ENCODE measurements at places on chromosomes 16 and 17. TPM values are rescaled to one million over a fixed set of nuclear protein-coding genes. Genes with fewer than 3 reads are reported as not detected.

TRPV2 gene
- total RNA-seq = 1.7 TPM

EVPLL gene
- not detected for total RNA-seq

LYRM9 gene
- 9.6 TPM for total RNA-seq

KRT24 gene
- total RNA-seq = 0.43 TPM

ABAT gene
- total RNA-seq = 21.1 TPM

CEP295NL gene
- 3.8 TPM for total RNA-seq

SLC16A6 gene
- total RNA-seq = 0.67 TPM

CSH2 gene
- total RNA-seq = not detected

SLC12A4 gene
- 68.8 TPM for total RNA-seq

DCAF7 gene
- 94.7 TPM for total RNA-seq

- peaks cover 40% of the 10 kb centered on the region for H3K27me3 ChIP-seq
- no peak for DNase-seq
- H3K27ac ChIP-seq = peak overlapping the region; percentile 89
- H3K4me1 ChIP-seq = peaks cover 22% of the 10 kb centered on the region
- H3K36me3 ChIP-seq = no peaks in the 10 kb centered on the region
Observed at GRCh38 chr16:67248073-67248400, 742 bp upstream of the SLC9A5 start.

- no peak overlapping the region for H3K4me3 ChIP-seq
- peaks cover 12% of the 10 kb centered on the region for H3K4me1 ChIP-seq
- H3K27me3 ChIP-seq = no peaks in the 10 kb centered on the region
- H3K27ac ChIP-seq = peak overlapping the region; percentile 39
Observed at GRCh38 chr17:40480501-40481003, 20.9 kb downstream of the TNS4 start.

DNA sequence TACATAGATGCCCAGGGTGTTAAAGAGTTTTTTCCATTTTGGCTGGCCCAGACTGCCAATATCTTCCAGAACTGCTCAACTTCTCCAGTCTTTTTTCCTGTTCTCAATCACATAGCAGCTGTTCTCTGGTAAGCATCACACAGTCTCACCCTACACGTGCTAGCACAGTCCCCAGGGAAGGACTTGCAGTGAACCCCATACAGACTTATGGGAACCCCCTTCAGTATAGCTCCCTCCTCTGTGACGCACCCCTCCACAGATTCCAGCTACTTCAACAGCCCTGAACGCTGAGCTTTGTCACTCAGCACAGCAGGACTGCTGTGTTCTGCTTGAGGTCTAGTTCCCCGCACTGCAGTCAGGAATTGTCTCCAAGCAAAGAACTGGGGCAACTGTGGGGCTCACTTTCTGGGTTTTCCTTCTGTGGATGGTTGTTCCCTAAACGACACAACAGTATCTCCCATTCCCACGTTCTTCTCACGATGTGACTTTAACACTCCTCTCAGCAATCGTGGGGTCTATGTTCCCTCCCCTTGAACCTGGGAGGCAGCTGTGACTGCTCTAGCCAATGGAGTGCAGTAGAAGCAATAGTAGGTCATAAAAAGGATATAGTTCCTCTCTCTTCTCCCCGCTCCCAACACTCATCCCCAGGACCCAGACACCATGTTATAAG lies 3.6 kb downstream of the MMP28 start:
- no peaks in the 10 kb centered on the region for H3K36me3 ChIP-seq
- H3K27ac ChIP-seq = no peak overlapping the region
- DNase-seq = no peak
- H3K27me3 ChIP-seq = peaks cover 71% of the 10 kb centered on the region

DNA sequence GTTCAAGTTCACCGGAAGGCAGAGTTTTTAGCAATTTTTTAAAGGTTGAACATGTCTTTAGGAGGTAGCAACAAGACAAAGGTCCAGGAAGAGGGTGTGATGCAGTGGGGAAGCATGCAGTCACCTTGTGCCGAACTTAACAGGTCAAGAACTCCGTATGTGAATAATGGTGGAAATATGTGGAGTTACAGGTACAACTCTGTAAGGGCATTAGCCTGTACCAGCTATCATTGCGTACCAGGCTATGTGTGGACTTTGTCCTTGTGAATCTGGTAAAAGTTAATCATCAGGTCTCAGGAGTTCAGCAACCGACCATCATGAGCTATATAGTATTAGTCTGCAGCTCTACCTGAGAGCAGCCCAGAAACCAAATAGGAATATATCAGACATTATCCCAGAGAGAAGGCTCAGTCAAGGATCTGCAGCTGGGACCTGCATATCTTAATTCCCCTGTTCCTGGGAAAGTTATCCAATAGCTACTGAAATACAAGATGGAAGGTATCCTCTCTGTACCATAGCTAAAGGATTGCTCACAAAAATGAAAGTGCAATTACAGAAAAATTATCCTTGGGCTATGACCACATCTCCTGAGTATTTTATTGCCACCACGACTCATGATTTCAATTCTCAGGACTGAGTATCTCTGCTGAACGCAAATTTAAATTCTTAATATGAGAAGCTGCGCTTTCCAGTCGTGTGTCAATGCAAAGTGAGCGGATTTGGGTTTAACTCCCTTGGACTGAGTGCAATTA lies 469.3 kb downstream of the CDH13 start:
- H3K27ac ChIP-seq = no peak overlapping the region
- no peak for DNase-seq
- no peaks in the 10 kb centered on the region for H3K4me1 ChIP-seq
- H3K36me3 ChIP-seq = peaks cover 4% of the 10 kb centered on the region
- peaks cover 5% of the 10 kb centered on the region for H3K27me3 ChIP-seq

DNA sequence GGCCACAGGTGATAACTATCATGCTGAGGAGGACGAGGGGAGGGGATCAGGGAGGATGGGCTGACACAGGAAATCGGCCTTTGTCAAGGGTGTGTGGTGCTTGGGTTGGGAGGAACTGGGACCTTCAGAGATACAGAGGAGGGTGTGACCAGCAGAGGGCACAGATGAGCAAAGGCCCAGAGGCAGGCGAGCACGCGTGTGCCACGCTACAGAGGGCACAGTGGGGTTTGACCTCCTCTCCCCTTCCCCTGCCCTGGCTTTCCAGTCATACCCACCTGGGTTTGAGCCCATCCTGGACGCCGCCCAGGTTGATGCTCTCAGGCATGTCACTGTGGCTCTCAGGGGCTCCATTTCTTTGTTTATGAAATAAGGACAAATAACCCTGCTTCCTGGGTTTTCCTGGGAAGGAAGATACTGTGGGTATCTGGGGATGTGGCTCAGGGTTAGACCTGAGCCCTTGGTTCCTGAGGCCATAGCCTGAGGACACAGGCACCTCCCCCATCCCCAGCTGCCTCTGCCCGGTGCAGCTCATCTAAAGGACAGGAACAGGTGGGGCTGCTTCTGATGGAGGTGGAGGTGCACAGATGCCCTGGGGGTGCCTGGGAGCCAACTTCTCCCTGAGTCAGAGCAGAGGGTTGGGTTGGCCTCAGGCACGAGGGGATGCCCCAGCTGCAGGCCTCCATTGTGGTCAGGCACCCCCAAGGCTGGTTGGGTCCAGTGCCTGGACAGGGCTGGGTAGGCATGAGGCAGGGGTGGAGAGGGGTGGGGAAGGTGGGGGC lies 51.8 kb downstream of the BEAN1 start:
- no peak overlapping the region for H3K27ac ChIP-seq
- no peak overlapping the region for H3K4me3 ChIP-seq
- peaks cover 9% of the 10 kb centered on the region for H3K27me3 ChIP-seq
- no peaks in the 10 kb centered on the region for H3K36me3 ChIP-seq

- no peak overlapping the region for H3K4me3 ChIP-seq
- no peak for DNase-seq
- no peaks in the 10 kb centered on the region for H3K36me3 ChIP-seq
- no peak overlapping the region for H3K27ac ChIP-seq
- H3K27me3 ChIP-seq = no peaks in the 10 kb centered on the region
- H3K4me1 ChIP-seq = peaks cover 8% of the 10 kb centered on the region
Observed at GRCh38 chr16:78866521-78866920, 734.0 kb downstream of the MAF start.

GRCh38 chr16:84917492-84917891 lies 93.8 kb downstream of the ZDHHC7 start:
- no peaks in the 10 kb centered on the region for H3K36me3 ChIP-seq
- peaks cover 40% of the 10 kb centered on the region for H3K4me1 ChIP-seq
- DNase-seq = no peak
- H3K27me3 ChIP-seq = peaks cover 3% of the 10 kb centered on the region
- no peak overlapping the region for H3K4me3 ChIP-seq

- no peak overlapping the region for H3K4me3 ChIP-seq
- DNase-seq = no peak
- H3K36me3 ChIP-seq = no peaks in the 10 kb centered on the region
- H3K4me1 ChIP-seq = no peaks in the 10 kb centered on the region
- H3K27ac ChIP-seq = no peak overlapping the region
- peaks cover 15% of the 10 kb centered on the region for H3K27me3 ChIP-seq
Observed at GRCh38 chr16:66001432-66001831, 365.1 kb upstream of the CDH5 start.

DNA sequence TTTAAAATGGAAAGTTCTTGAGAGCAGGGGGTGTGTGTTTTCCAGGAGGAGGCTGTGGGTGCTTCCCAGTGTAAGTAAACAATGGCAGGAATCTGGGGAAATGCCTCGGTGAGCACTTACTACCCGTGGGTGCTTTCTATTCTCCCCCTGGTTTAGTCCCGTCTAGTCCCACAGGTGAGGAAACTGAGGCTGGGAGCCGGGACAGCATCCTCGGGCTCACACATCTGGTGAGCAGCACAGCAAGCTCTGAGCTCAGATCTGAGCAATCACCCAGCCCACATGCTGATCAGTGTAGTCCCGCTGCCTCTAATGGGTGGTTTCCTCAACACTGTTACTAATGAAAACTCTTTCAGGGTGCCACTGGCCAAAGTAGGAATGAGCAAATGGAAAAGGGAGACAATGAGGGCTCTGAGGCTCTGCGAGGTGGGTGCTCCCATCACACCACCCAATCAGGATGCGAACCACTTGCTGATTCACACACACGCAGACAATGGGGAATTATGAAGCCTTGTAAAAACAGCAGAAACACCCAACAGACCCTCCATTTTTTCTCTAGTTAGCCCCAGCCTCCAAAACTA lies 202.6 kb downstream of the PARN start:
- no peaks in the 10 kb centered on the region for H3K27me3 ChIP-seq
- no peak for DNase-seq
- H3K36me3 ChIP-seq = peaks cover 11% of the 10 kb centered on the region
- peaks cover 19% of the 10 kb centered on the region for H3K4me1 ChIP-seq
- H3K4me3 ChIP-seq = no peak overlapping the region

- H3K36me3 ChIP-seq = no peaks in the 10 kb centered on the region
- no peak for DNase-seq
- H3K27ac ChIP-seq = no peak overlapping the region
- H3K4me1 ChIP-seq = peaks cover 9% of the 10 kb centered on the region
Observed at GRCh38 chr16:60203525-60204124, 1469.5 kb upstream of the GOT2 start.

Measured in type B pancreatic cell (in vitro differentiated cells).